ENCODE measurements at places on chromosomes 2 and 18. TPM values are rescaled to one million over a fixed set of nuclear protein-coding genes. Genes with fewer than 3 reads are reported as not detected.

Gene G6PC2
- total RNA-seq, result not detected

Gene GAL3ST2
- not detected for total RNA-seq

Gene SMYD1
- not detected for total RNA-seq

Gene TCF23
- total RNA-seq, result not detected

Gene OTOS
- not detected for total RNA-seq

Gene FAP
- 84.9 TPM for total RNA-seq

Gene RAB6C
- not detected for total RNA-seq

Gene OR6B2
- total RNA-seq, result not detected

Gene ARHGEF33
- not detected for total RNA-seq

Gene DHRS9
- 2.0 TPM for total RNA-seq

Gene NXPH2
- total RNA-seq, result not detected

Gene ZBTB14
- total RNA-seq, result 7.8 TPM

Gene IRS1
- total RNA-seq, result 31.4 TPM

Gene MYCN
- not detected for total RNA-seq

Gene OSR1
- 2.3 TPM for total RNA-seq

Gene CFC1
- not detected for total RNA-seq

Gene GREB1
- total RNA-seq, result 0.18 TPM

Gene C2orf66
- total RNA-seq, result not detected

Measured in myometrial cell (primary cell).